Stimulated activated CD4-positive, alpha-beta T cell treated with anti-CD3 and anti-CD28 coated beads, TNF-alpha, amount 100 ng/mL, for 4 hours (primary cell): ENCODE measurements at places on chromosomes 1 and 21.

- no peak for DNase-seq
Measured at GRCh38 chr1:235238558-235238957, 77.5 kb upstream of the RBM34 start.

- DNase-seq: peak; percentile 68
Measured at GRCh38 chr1:12472798-12473551, 145.0 kb downstream of the DHRS3 start.

GRCh38 chr1:79745929-79746328, 739.4 kb upstream of the ADGRL4 start:
- no peak for DNase-seq

GRCh38 chr1:162757476-162757875, 33.0 kb upstream of the HSD17B7 start:
- no peak for DNase-seq

- no peak for DNase-seq
Measured at GRCh38 chr1:214401666-214402065, 120.7 kb downstream of the SMYD2 start.

GRCh38 chr1:180173451-180173850, 18.8 kb downstream of the QSOX1 start:
- DNase-seq: no peak

- DNase-seq: no peak
Measured at GRCh38 chr21:42591170-42591869, 62.1 kb upstream of the PDE9A start.

GRCh38 chr1:191575180-191575579, 583.1 kb upstream of the RGS18 start:
- DNase-seq: no peak

DNA sequence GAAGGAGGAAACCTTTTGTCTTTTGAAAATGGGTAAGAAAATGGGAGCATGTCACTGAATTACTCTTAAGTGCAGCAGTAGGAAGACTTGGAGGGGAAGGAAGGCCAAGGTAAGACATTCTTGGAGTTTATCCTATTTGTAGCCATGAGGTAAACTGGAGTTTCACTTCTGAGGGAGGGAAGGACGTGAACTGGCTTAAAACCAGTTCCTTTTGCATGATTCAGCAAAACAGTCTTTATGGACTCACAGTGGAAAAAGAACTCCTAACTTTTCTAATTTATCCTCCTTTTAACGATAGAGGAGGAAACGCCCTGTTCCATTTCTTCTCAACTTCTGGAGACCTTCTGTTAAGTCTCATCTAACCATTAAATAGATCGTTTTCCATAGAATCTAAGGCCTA, 2.5 kb downstream of the PRDX6 start:
- no peak for DNase-seq

DNA sequence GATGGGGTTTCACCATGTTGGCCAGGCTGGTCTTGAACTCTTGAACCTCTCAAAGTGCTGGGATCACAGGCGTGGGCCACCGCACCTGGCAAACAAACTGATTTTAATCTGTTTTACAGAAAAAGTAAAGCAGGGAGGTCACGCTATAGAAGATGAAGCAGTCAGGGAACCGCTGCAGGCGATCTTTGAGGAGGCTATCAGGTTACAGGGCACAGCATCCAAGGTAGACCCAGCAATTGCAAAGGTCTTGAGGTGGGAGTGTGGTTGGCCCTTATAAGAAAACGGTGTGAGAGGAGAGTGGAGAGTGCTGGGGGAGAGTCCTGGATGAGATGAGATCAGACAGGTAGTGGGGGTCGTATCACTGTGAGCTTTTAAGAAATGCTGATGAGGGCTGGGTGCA, 2.6 kb upstream of the TMCO4 start:
- DNase-seq: no peak

DNA sequence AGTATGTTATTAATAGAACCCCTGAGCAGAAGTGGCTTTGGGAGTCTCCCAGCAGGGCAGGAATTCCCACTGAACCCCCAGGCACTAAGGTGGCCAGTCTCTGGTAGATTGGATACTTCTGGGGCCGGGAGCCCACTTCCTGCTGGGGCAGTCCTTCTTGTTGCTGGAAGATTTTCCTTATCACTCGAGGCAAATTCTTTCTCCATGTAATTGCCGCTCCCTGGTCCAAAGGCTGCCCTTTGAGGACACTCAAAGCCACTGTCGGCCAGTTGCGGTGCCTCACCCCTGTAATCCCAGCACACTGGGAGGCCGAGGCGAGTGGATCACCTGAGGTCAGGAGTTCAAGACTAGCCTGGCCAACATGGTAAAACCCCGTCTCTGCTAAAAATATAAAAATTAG, 22.6 kb upstream of the TNFRSF1B start:
- no peak for DNase-seq

- no peak for DNase-seq
Measured at GRCh38 chr1:172483448-172483847, 39.6 kb upstream of the PIGC start.

GRCh38 chr1:223849352-223850254, 3.9 kb upstream of the TP53BP2 start:
- DNase-seq: no peak

- DNase-seq: peak; percentile 40
Measured at GRCh38 chr21:34129039-34129891, 55.9 kb downstream of the MRPS6 start.

DNA sequence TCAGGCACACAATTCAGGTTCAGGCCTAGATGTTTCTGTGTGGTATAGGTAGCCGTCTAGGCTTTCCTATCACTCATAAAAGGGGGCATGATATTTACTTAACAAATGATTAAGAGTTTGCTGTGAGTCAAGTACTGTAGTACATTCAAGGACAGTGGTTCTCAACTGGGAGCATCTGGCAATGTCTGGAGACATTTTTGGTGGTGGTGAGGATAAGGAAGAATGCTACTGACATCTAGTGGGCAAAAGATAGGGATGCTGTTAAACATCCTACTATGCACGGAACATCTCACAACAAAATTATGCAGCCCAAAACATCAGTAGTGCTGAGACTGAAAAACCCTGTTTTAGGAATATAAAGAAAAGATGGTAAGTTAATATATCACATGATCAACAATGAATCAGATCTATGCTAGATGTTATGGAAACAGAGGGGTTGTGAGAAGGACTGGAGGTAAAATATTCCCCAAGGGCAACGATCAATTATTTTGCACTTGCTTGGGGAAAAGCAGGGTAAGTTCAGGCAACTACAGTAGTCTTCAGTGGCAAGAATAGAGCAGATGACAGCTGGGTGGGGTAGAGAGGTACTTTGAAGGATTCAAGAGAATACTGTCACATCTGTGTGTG, 4.9 kb downstream of the DNTTIP2 start:
- DNase-seq: no peak

DNA sequence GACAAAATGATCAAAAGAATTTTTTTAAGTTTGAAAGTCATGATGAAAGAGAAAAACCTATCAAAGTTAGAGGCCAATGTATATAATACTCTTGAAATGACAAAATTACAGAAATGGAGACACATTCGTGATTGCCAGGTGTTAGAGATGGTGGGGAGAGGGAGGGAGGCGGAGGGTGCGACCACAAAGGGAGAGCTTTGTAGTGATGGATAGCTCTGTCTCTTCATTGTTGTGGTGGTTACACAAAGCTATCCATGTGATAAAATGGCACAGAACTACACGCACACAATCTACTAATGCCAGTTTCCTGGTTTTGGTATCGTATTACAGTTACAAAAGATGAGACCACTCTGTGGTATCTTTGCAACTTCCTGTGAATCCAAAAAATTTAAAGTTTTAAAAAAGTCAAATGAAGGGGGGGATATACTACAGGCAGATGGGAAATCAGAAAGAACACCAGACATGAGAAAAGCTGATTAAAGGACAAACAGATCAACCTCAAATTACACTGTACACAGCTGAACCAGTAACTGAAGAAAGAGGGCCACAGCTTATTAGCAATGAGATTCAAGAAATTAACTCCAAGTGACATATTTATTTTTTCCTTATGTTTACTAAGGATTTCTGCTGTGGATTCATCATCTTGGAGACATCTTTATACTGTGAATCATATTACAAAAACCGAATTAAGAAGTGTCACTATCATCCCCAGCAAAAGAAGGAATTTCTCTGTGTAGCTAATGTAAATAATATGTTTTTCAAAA, 199.1 kb downstream of the SLC45A1 start:
- no peak for DNase-seq

- no peak for DNase-seq
Measured at GRCh38 chr1:234109840-234110239, 205.4 kb downstream of the SLC35F3 start.

DNA sequence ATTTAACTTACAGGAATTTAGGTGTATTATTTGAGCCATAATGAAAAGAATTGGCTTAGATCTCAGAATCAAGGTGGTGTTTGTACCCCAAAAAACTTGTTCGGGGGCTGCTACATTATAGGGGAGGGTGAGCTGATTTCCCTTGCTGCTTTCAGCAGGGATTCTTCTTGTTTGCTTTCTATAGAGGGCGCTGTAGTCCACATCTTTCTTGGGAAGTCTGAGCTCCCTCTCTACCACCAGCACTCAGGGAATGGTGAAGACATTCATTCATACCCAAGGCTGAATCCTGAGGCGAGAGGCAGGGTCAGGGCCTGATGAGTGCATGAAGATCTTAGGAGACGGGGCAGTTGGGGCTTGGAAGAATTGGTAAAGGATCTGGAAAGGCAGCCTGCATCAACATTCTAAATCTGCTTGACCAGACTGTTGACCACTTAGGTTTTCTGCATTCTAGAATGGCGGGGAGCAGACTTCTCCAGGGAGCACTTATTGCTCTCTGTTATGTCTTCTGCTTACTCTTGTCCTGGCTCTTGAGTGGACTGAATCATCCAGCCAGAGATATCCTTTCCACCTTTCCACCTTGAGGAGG, 18.9 kb downstream of the SPATA46 start:
- no peak for DNase-seq

- DNase-seq: no peak
Measured at GRCh38 chr21:27812279-27812678, 845.4 kb upstream of the ADAMTS5 start.

- DNase-seq: no peak
Measured at GRCh38 chr1:158654086-158654485, 32.4 kb downstream of the SPTA1 start.

GRCh38 chr1:8002921-8003320, 23.2 kb downstream of the ERRFI1 start:
- no peak for DNase-seq

DNA sequence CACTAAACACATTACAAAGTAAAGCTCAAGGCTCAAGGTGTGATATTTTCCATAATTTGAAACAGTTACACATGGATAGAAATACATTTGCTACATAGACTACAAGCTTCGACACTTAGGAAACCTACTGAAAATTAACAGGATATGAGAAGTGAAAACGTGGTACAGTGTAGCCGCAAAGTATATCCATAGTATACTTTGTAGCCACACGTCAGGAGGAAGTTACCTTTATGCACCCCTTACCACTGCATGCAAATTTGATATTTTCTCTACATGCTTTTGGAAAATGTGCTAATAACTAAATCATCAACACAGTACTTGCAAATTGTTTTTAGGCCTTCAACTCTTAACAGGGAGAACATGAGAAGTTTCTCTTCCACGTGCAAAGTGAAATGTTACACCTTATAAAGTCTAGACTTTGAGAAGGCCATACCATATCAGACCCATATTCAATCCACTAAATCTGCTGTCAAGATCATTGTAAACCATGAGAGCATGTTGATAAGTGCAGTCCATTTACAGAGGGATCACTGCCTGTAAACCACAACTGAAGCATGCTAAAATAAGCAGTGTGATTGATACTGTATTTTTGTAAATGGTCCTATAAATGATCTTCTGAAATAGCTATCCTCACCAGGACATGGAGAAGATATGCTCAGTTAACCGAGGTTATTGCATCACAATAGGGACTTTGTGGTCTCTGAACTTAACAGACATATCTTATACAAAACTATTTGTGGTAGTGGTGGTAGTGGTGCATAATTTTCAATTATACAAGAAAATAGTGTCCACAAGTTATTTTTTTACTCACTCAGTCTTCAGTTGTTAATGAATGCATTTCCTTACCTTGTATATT, 64.7 kb downstream of the VAV3 start:
- DNase-seq: no peak

DNA sequence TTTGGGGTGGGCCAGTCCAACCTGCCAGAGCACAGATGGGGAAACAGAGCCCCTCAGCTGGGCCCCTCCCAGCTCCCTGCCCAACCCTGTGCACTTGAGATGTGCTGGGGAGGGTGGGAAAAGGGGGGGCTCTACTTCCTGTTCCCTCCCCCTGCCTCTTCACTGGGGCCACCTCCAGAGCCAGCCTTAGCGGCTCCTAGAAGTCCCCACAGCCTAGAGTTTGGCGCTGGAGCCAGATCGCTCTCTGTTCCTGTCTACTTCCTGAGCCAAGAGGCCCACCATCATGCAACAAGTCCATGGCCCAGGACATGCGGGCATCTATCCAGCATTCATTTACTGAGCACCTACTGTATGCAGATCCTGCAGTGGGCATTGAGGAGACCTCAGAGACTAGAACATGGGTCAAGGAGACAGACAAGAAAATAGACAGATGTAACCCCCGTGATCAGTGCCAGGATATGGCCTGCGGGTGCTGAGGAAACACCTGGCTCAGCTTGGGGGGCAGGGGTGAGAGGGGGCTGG, 144.1 kb downstream of the SYF2 start:
- no peak for DNase-seq

DNA sequence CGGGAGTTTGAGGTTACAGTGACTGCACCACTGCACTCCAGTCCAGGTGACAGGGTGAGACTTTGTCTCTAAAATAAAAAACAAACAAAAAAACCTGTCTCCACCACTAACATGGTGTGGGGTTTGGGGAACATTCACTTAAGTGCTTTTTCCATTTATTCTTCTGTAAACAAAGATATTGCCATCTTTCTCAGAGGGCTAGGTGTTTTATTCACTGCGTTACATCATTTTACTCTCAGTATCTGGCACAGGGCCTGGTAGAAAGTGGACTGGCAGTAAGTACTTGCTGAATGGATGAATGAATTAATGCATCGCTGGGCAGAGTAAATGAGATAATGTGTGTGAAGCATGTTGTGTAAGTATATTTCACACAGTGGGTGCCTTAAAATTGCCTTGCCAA, 20.1 kb downstream of the KIAA0040 start:
- DNase-seq: no peak

DNA sequence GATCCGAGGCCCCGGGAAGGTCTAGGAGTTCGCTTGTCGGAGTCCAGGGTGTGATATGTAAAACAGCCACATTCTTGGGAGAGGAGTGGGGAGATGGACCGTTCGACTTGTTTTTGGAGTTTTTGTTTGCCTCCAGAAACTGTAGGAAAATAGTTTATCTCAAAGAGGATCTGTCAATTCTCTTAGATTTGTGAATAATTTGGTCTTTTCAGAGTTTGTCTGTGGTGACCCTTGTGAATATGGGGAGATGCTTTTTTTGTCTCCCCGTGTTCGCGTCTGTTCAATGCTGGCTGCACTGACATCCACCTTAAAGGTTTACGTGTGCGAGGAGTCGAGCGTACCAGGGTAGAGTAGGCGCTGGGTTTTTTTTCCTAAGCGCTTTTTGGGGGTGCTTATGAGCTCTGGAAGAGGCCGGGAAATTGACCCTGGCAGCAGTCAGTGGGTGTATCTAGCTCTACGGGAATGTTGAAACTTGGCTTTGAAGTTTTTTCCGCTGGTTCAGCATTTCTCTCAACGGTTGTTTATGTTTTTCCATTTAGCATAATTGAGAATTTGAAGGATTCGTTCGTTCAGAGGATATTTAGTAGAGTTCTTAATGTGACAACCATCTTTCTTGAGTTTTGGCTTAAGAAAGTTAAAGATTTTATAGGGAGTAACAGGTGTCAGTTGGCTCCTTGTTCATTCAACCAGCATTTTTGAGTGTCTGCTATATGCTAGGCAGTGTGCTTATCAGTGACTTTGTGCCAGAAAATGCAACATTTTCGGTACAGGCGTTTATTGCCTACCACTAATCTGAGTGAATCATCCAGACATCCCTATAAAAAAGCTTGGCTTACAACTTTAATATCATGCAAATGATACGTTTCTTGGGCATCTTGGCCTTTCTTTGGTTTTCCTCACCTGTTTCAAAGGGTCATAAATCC, 1.2 kb downstream of the SZRD1 start:
- DNase-seq: no peak
